CD8-positive, alpha-beta memory T cell (primary cell): ENCODE measurements at places on chromosomes 12 and 14. TPM values are rescaled to one million over a fixed set of nuclear protein-coding genes. Genes with fewer than 3 reads are reported as not detected.

The SPSB2 gene
- 11.4 TPM for polyA plus RNA-seq

GRCh38 chr12:94879542-94879941, 124.0 kb downstream of the NDUFA12 start:
- DNase-seq: no peak

DNA sequence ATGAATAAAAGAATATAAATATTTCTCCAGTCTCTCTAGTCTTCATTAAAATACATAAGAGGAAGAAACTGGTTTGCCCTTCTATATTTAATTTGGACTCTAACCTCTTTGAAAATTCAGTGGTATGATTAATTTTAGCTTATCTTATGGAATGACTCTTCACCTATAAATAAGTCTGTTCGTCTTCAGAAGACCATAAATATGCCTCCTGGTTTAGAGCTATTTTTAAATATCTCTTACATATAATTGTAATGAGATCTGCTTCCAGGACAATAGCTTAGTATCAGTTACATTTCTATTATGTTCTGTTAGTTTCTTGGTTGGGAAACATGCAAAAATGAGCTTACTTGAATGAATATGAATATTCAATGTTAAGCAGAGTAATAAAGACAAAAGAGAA, 257.5 kb upstream of the HMGA2 start:
- no peak for DNase-seq

GRCh38 chr12:49138587-49138986, 7.4 kb upstream of the TUBA1B start:
- no peak for DNase-seq

The CLEC4D gene
- not detected for polyA plus RNA-seq

DNA sequence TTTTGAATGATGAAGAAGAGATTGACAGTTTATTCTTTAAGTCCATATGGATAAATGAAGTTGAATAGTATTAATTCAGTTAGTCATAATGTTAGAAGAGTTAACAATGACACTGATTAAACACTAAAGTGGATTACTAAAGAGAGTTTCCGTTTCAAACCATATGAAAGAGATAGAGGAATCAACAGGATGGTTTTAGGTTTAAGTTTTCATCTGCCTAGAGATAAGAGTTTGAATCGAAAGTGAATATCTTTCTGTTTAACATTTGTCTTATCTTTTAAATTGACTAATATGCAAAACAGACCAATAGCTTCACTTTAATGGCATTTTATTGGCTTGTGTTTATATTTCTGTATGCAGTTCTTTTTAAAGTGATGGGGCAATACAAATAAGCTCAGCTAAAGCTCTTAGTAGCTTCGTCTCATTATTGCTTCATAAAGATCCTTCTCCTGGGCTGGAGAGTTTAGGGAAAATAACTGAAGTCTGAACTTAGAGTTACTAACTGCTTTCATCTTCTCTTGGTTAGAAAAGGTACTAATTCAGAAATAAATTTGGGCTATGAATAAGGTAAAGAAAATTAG, 66.0 kb downstream of the MIPOL1 start:
- no peak for DNase-seq

- no peak for DNase-seq
Observed at GRCh38 chr14:95237958-95238340, 80.6 kb upstream of the DICER1 start.
